Islet precursor cell (in vitro differentiated cells): ENCODE measurements at places on chromosomes 6 and 20.

DNA sequence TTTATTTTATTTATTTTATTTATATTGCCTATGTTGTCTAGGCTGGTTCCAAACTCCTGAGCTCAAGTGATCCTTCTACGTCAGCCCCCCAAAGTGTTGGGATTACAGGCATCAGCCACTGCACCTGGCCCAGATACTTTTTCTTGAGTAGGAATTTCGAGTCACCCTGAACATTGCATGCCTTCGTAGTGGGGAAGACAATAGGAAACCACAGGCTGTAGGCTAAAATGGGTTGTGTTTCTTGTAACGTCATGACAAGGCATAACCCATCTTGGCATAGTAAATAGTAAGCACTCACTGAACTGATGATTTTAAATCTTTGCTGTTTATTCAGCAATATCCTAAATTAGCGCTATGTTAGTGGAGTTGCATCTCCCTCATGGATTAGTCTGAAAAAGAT, 34.9 kb downstream of the PTPN1 start:
- DNase-seq = no peak

DNA sequence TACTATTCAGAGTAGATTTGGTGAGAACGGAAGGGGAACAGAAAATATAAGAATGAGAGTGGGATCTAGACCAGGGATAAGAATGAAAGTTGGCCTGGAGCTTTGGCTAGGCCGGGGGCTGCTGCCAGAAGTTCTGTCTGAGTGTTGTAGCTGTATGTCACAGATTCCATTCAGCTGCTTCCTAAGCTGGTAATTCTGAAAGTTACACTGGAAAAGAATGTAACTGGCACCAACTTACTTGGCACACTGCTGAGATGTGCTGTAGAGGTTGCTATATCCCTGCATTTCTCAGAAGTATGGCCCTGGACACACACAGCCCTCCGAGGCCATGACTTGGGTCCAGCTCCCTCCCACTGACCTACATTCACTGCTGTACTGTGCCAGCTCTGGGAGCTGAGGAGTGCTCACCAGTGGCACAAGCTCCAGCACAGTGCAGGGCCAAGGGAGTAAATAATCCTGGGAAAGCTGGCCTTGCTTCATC, 25.8 kb upstream of the TMEM217 start:
- no peak for DNase-seq

DNA sequence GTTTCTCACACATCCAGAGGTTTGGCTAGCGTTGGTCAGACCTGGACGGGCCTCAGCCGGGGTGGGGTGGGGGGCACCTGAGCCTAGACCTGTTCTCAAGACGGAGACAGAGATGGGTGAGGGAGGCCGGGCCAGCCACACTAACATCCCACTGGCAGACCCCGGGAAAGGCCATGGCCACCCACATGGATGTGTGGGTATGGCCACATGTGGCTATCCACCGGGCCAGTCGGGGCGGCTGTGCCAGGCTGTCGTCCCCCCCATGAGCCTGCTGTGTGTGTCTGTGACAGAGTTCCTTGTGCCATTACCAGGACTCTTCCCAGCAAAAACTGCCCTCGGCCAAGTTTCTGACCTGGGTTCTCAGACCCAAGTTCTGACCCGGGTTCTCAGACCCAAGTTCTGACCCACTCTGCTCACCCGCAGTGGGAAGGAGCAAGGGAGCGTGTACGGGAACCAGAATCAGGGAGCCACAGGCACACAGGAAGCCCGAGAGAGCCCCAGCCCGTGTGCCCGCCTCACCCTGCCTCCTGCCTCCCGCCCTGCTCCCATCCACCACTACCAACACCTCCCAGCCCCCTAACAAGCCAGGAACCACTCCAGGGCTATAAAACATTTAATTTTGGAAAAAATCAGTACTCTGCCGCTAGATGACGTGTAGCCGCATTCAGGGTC, 255.5 kb downstream of the TAF4 start:
- no peak for DNase-seq

GRCh38 chr6:74768120-74768519, 437.7 kb downstream of the COL12A1 start:
- no peak for DNase-seq

DNA sequence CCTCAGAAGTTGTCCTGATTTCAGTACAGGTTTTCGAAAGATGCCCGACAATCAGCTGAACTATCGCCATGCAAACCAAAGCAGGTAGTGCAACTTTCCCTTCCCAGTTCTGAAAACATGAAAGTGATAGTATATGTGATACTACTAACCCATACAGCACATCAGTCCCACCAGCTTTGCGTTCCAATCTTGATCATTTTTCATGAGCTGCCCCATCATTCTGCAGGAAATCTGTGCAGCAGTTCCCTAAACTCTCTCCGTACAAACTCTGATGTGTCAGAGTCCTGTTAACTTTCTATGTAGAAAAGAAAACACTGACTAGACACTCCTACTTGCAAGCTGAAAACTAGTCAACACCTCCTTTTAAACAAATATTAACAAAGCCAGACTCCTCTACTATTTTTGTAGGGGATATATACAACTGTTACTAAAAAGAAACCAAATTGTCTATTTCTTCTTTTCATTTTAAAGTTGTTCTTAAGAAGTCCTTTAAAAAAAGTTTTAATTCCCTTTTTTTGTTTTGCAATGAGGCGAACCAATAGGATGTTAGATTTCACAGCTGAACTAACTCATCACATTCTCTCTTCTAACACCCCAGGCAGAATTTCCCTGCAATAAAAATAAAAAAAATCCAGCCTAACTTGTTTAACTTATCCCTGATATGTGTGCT, 99.6 kb upstream of the DST start:
- DNase-seq = no peak

- no peak for DNase-seq
These were observed 14.7 kb upstream of the SSTR4 start for GRCh38 chr20:23020230-23021018.

GRCh38 chr20:51959066-51959542, 156.8 kb upstream of the SALL4 start:
- no peak for DNase-seq

- no peak for DNase-seq
These were observed 15.6 kb upstream of the BICRAL start for GRCh38 chr6:42766163-42766670.

GRCh38 chr6:34305982-34306708, 57.3 kb upstream of the SMIM29 start:
- no peak for DNase-seq

- peak; percentile 84 for DNase-seq
These were observed 5.2 kb upstream of the BPIFA3 start for GRCh38 chr20:33211817-33212424.

- DNase-seq = no peak
These were observed 71.5 kb downstream of the NDUFAF5 start for GRCh38 chr20:13856354-13856753.
